ENCODE measurements at places on chromosomes 6 and 20.

GRCh38 chr6:106178900-106179299, 92.8 kb downstream of the PRDM1 start:
- DNase-seq, result no peak

- no peak for DNase-seq
Measured at GRCh38 chr6:131419702-131420101, 153.3 kb upstream of the ARG1 start.

GRCh38 chr6:17919496-17919895, 67.9 kb downstream of the KIF13A start:
- DNase-seq, result no peak

- DNase-seq, result no peak
Measured at GRCh38 chr20:45113865-45114264, 1.1 kb downstream of the WFDC5 start.

DNA sequence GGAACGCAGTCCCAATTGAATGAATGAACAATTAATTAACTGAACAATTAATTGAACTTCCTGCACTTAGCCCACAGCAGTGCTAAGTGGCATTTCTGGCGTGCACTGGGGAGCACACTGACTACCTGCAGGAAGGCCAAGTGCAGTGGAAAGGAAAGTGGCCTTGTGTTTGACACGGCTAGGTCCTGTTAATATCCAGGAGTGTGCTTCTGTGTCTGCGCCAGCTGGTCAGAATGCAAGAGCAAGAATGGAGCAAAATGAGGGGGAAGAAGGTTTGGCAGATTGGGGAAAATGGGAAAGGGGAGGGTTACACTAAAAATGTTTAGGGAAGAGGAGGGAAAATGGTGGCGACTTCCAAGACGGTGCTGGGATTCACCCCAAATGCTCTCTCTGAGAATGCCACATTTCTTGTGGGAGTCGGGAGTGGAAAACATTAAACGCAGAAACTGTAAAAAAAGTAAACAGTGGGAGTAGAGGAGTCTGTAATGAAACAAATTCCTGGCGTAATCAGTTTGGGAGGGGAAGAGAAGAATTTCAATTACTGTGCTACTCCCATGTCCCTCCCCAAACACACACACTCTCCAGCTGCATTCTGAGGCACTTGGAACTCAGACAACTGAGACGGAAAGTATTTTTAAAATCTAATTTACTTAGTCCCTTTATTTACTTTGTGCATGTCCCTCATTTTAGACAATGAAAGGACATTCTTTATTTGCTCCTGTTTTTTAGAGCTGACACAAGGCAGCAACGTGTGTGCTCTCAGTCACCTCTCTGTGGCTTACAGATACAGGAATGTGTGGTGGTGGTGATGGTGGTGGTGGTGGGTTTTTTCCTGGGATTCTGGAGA, 64.1 kb downstream of the CLIC5 start:
- no peak for DNase-seq

DNA sequence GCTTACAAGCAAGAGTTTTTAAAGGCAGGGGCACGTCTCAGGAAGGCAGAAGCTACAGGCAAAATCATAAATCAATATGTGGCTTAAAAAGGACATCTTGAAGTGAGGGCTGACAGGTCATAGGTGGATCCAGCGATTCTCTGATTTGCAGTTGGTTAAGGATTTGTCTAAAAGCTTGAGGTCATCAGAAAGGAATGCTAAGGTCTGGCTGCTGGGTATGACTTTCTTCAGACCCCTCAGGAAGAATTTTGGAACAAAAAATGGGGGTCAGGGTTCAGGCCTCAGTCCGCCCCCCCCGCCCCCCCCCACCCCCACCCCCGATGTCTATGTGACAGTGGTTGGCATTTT, 261.9 kb downstream of the CDH4 start:
- DNase-seq, result no peak

- DNase-seq, result peak; percentile 64
Measured at GRCh38 chr6:5135788-5136376, 50.7 kb downstream of the PPP1R3G start.

- DNase-seq, result no peak
Measured at GRCh38 chr6:158028421-158028820, 46.8 kb downstream of the SYNJ2 start.

GRCh38 chr6:166907373-166907841, 48.9 kb downstream of the RNASET2 start:
- no peak for DNase-seq

DNA sequence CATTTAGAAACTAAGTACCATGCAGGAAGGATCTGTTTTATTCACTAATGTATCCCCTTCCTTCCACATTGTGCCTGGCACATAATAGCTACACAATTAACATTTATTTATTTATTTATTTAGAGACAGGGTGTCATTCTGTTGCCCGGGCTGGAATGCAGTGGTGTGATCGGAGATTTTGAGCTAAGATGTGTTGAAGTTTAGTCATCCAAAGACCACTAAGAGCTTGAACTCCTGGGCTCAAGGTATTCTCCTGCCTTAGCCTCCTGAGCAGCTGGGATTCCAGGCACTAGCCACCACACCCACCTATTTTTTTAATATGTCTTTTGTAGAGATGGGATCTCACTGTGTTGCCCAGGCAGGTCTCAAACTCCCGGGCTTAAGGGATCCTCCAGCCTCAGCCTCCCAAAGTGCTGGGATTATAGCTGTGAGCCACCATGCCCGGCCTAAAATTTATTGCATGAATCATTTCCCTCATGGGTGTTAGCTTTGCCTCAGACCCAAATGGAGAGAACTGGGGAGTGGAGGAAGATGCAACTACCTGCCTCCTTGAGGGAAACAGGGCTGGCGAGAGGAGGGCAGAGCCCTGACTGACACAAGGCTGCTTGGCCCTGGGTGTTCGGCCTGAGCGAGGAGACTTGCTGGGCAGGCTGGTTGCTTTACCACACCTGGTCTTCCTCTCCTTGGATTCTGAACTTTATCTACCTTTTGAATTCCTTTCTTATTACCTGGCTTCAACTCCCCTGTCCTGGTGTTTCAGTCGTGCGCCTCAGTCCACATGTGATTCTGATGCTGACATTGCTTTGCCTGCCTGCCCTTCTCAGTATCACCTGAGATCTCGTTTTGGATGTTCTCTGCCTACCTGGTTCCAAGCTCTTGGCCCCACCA, 1.7 kb upstream of the DYNLT1 start:
- DNase-seq, result no peak

GRCh38 chr20:5267092-5267491, 49.7 kb downstream of the PROKR2 start:
- DNase-seq, result no peak

GRCh38 chr6:83948851-83949250, 84.7 kb upstream of the MRAP2 start:
- no peak for DNase-seq

DNA sequence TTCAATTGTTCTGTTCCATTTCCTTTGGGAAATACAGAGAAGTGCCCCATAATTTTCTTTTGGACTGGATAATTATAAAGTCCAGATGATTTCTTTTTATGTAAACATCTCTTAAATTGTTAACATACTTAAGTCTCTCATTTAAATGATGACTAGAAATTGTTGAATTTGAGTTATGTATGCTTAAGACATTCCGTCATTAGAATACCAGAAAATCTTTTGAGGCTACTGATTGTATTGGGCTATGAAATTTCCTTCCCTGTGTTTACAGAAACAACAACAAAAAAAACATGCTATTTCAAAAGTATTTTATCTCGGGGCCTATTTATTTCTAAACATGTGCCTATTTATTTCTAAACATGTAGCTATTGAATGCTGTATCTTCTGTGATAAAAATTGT, 125.4 kb downstream of the SH3BGRL2 start:
- no peak for DNase-seq

- DNase-seq, result no peak
Measured at GRCh38 chr20:3494218-3494617, 23.4 kb downstream of the ATRN start.

- DNase-seq, result no peak
Measured at GRCh38 chr6:19836799-19837510, at the start of gene ID4. Gene ID4 (plus strand): TSS chr6:19837370. CDS start chr6:19837755, 385 bp downstream.

DNA sequence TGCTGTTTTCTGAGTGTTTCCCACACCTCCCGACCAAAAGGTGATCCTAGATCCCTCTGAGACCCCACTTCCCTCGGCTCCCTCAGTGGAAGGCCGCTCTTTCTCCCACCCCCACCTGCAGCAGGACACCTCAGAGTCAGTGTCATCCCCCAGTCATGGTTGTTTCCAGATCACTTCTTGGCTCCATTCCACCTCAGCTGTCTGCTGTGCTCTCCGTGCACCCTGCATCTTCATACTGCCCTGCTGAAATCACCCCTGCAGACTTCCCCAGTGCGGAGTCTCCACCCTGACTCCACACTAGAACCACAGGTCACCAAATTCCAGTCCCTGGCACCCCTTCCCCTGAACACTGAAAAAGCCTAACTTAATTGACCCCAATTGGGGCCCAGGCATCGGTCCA, 255.1 kb upstream of the CDYL start:
- DNase-seq, result no peak

Measured in T47D (cell line).